ENCODE measurements at places on chromosomes 2 and 18. TPM values are rescaled to one million over a fixed set of nuclear protein-coding genes. Genes with fewer than 3 reads are reported as not detected.

DNA sequence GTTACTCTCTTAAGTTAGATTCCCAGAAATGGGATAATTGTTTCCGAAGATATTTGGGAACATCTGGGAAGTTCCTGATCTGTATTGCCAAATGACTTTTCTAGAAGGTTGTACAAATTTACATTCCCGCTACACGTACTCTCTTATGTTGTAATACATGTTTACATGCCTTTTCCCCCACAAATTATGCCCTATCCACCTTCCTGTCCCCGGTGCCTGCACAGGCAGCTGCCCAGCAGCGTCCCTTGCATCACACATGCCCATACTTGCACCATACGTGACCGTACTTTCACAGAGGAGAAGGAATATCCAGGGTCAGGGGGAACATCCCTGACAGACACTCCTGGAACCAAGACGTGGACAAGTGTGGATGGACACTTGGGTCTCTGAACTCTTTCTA lies 24.2 kb upstream of the KLF11 start:
- DNase-seq, result peak; percentile 69

DNA sequence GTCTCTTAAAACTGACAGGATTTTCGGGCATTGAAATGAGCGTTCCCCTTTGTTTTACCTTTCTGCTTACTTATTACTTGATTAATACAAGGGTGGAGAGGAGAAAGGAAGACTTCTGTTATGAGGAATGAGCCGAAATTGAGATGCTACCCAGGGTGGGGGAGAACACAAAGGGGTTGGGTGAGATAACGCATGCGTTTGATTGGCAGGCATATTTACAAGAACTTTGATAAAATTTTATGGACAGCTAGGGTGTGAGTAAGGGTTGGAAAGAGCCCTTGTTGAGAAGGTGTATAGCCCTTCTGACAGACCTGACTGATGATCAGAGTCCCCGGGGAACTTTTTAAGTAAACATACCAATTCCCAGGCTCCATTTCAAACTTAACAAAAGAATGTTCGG lies 1.8 kb downstream of the RNF138 start:
- no peak for DNase-seq

GRCh38 chr2:240839152-240840143 lies 19.4 kb upstream of the KIF1A start:
- peak; percentile 58 for DNase-seq

- DNase-seq, result no peak
Observed at GRCh38 chr2:201707142-201707541, 8.7 kb upstream of the MPP4 start.

Gene ABCG8
- not detected for total RNA-seq

Gene NPHP1
- 6.5 TPM for total RNA-seq

Gene UGGT1
- 34.1 TPM for total RNA-seq
